ENCODE measurements at places on chromosomes 1 and 21.

DNA sequence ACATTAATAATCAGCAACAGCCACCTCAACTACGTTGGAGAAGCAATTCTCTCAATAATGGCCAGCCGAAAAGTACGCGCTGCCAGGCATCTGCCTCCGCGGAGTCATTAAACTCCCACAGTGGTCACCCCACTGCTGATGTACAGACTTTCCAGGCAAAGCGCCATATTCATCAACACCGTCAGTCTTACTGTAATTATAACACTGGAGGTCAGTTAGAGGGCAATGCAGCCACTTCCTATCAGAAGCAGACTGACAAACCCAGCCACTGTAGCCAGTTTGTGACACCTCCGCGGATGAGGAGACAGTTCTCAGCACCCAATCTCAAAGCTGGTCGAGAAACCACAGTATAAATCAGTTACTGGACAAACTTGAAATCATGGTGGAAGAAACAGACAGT lies 93.9 kb downstream of the KIF1B start:
- no peak for DNase-seq

- DNase-seq = no peak
Measured at GRCh38 chr21:43845386-43845785, 19.6 kb upstream of the AGPAT3 start.

- no peak for DNase-seq
Measured at GRCh38 chr1:72485801-72486200, 203.5 kb upstream of the NEGR1 start.

DNA sequence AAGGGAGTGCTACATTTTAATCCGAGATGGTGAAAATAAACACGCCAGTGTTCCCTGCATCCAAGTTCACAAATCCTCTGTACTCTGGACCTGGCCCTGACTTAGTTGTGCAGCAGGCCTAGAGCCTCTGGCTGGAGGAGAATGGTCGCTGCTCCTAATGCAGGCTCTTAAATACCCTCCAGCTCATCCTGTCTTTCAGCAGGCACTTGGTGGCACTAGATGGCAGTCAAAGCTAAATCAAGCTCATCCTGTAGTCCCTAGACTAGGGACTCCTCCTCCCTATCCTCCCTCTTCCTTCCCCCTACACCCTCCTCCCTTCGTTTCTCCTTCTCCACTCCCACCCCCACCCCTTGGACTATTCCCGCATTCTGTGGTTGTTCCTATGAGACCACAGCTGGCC lies 41.6 kb upstream of the MTR start:
- no peak for DNase-seq

GRCh38 chr1:26034504-26035202 lies 11.3 kb downstream of the SLC30A2 start:
- DNase-seq = no peak

- DNase-seq = no peak
Measured at GRCh38 chr21:41185802-41186201, 17.8 kb downstream of the BACE2 start.

DNA sequence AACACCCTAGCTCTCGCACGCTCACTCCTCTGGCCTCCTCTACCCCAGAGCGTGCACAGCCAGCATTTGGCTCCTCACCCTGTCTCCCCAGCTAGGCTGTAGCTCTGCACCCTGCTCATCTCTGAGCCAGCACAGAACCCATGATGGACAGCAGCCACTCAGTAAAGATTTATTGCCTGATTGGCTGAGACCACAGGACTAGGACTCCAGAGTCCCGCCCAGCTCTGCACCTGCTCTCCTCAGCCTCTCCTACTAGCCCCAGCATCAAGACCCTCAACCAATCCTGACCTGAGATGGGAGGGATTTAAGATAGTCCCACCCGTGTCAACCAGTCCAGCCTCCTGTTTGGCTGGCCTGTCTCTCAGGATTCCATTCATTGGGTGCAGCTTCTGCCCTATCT lies 9.3 kb downstream of the C1QB start:
- no peak for DNase-seq

GRCh38 chr1:98211271-98211845 lies 290.5 kb upstream of the DPYD start:
- no peak for DNase-seq

- DNase-seq = no peak
Measured at GRCh38 chr1:40076895-40077312, 20.1 kb downstream of the PPT1 start.

DNA sequence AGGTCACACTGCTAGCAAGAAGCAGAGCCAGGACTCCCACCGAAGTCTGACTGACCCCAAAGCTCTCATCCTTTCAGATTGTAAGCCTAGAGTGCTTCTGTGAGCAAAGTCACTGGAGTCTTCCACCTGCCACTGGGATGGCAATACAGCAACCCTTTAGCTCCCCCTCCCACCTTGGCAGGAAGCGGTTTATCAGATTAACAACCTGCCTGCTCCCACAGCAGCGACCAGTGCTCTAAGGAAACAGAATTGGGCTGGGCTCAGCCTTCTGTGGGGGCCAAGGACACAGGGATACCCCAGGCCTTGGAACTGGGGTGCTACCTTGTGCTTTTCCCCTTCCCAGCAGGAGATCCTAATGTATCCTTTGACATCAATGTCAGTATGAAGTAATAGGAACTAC lies 76.0 kb downstream of the GFI1 start:
- no peak for DNase-seq

- DNase-seq = no peak
Measured at GRCh38 chr1:215657047-215657446, 89.9 kb downstream of the KCTD3 start.

DNA sequence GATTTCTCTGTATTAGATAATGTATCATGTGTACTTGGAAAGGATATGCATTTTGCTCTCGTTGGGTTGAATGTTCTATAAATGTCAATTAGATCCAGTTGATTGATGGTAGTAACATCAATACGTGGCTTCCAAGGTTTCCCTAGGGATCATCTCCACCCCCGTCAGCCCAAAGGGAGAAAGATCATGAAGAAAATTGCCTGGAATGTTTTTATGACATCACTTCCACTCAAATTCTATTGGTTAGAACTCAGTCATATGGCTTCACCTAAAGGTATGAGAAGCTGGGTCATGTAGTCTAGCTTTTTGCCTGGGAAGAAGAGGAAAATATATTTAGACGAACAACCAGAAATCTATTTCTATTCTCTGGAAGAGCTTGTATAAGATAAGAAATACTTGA lies at the start of gene C1orf185:
C1orf185 (plus strand) TSS at position 253 of the 400 bp plus-strand sequence; CDS start at position 259, 6 bp downstream.
- no peak for DNase-seq

GRCh38 chr1:118217141-118217838 lies 32.3 kb upstream of the SPAG17 start:
- no peak for DNase-seq

DNA sequence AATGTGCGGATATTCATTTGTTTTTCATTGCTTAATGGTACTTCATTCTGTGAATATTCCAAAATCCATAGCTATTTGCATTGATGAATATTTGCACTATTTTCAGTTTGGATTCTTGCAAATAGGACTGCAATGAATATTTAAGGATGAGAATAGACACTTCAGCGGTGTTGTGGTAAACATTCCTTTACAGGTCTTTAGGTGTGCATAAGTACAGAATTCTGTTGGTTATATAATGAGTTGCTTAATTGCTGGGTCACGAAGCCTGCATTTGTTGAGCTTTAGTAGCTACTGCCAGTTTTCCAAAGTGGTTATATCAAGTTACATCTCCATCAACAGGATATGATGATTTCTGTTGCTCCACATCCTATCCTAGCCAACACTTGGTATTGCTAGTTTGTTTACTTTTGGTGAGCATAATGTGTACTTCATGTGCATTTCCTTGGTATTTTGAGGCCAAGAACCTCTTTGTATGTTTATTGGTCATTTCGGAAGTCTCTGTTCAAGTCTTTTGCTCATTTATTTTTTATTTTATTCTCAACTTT lies 64.2 kb upstream of the CYYR1 start:
- no peak for DNase-seq

DNA sequence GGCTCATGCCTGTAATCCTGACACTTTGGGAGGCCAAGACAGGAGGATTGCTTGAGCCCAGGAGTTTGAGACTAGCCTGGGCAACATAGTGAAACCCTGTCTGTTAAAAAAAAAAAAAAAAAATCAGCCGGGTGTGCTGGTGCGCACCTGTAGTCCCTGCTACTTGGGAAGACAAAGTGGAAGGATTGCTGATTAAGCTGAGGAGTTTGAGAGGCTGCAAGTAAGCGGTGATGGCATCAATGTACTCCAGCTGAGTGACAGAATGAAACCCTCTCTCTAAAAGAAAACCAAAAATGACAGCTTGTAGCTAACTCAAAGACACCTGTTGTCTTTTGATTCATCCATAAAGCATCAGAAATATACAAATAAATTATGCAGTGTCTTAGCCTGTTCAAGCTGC lies 31.8 kb downstream of the SIPA1L2 start:
- no peak for DNase-seq

GRCh38 chr1:197559244-197559643 lies 216.0 kb downstream of the DENND1B start:
- DNase-seq = no peak

GRCh38 chr1:220732621-220733020 lies 15.5 kb upstream of the MTARC2 start:
- DNase-seq = no peak

- peak; percentile 29 for DNase-seq
Measured at GRCh38 chr1:41416552-41417334, 55.5 kb downstream of the FOXO6 start.

- no peak for DNase-seq
Measured at GRCh38 chr1:178262120-178262500, 168.2 kb downstream of the RASAL2 start.

GRCh38 chr1:6972399-6972798 lies 187.1 kb downstream of the CAMTA1 start:
- no peak for DNase-seq

GRCh38 chr1:153260585-153261280 lies 1.2 kb downstream of the LORICRIN start:
- no peak for DNase-seq

DNA sequence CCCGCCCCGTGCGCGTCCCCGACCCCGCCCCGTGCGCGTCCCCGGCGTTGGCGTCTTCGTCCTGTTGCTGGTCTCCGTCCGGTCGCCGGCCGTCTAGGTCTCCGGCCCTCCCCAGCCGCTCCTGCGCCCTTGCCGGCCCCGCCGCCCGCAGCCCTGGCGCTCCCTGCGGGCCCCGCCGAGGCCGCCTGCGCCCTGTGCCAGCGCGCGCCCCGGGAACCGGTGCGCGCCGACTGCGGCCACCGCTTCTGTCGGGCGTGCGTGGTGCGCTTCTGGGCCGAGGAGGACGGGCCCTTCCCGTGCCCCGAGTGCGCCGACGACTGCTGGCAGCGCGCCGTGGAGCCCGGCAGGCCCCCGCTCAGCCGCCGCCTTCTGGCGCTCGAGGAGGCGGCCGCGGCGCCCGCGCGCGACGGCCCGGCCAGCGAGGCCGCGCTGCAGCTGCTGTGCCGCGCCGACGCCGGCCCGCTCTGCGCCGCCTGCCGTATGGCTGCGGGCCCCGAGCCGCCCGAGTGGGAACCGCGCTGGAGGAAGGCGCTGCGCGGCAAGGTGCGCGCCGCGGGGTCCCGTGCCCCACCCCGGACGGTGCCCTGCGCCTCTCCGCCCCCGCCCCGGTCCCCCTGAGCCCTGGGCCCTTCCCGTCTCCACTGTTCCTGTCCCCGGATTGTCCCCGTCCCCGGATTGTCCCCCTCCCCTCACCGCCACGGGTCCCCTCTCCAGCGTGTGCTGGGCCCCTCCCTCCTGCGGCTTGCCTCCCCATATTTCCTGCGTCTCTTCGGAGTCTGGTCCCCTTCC lies at the start of gene RNF187:
RNF187 (plus strand) TSS at position 47 of the 789 bp plus-strand sequence.
- no peak for DNase-seq

DNA sequence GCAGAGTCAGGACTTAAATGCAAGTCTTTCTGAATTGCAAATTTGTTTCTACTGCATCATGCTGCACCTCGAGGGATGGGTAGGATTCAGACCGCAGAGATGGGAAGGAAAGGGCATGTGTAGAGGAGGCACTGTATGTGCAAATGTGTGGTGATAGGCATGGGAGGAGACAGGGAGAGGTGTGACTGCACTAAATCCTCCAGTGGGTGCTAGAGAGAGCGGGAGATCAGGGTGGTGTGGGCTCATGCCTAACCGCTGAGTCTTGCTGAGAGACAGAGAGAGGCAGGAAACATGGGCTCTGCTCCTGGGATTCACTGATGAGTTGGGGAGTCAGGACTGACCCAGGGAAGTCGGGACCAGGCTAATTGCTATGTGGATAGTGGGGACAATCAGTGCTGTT lies 61.1 kb downstream of the PTPRU start:
- DNase-seq = no peak

GRCh38 chr1:203675596-203676347 lies 49.1 kb downstream of the ATP2B4 start:
- no peak for DNase-seq

DNA sequence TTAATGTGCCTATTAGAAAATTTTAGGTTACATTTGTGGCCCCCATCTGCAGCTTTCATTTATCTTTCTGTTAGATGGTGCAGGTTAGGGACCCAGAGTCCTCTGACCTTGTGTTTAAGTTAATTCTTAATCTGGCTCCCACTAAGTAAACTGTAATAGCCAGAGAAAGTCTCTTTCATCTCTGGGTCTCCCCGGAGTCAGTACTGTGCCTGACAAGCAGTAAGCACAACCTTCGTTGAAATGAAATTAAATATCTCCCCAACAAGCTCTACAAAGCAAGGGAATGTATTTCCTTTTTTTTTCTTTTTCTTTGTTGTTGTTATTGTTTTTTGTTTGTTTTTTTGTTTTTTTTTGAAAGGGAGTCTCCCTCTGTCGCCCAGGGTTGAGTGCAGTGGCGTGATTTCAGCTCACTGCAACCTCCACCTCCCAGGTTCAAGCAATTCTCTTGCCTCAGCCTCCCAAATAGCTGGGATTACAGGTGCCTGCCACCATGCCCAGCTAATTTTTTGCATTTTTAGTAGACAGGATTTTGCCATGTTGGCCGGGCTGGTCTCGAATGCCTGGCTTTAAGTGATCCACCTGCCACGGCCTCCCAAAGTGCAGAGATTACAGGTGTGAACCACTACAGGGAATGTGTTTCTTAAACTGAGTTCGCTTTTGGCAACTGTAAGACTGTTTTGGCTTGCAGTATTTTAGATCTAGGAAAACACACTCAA lies 81.6 kb downstream of the HHIPL2 start:
- DNase-seq = no peak

GRCh38 chr1:23799570-23800399 lies 769 bp downstream of the GALE start:
- no peak for DNase-seq

DNA sequence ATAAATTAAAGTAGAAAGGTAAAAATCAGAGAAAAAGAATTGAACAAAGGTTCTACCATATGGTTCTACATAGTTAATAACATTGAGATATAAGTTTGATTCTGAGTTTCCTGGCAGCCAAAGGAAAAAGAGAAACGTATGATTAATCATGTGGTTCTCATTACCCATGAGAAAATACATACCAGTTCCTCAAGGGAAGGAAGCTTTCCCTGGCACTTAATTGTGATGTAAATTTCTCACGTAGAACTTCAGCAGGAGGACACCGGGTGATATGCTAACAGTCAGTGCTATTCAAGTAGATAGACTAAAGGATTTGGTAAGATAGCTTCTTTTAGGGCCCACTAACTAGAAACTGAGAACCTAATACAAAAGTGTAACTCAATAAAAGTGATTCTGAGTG lies 218.5 kb downstream of the NFIA start:
- DNase-seq = no peak

DNA sequence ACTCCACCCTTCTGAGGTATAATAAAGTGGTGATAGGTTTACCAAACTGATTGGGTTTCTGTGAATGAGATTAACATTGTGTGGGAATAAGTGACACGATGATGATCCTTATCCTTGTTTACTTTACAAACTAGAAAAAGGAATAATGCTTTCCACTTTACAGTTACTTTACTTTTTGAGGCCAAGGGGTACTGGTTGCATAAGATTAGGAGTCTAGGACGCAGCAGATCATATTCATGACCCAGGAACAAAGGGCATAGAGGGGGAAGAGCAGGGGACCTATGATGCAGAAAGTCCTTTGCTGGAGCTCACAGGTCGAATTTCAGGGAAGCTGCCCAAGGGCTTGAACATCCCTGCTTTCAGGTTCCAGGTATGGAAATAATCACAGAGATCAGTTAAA lies 20.4 kb downstream of the FGGY start:
- no peak for DNase-seq
